ENCODE measurements at places on chromosomes 3 and 15.

GRCh38 chr3:94928921-94929320 lies 866.1 kb downstream of the NSUN3 start:
- DNase-seq, result no peak

DNA sequence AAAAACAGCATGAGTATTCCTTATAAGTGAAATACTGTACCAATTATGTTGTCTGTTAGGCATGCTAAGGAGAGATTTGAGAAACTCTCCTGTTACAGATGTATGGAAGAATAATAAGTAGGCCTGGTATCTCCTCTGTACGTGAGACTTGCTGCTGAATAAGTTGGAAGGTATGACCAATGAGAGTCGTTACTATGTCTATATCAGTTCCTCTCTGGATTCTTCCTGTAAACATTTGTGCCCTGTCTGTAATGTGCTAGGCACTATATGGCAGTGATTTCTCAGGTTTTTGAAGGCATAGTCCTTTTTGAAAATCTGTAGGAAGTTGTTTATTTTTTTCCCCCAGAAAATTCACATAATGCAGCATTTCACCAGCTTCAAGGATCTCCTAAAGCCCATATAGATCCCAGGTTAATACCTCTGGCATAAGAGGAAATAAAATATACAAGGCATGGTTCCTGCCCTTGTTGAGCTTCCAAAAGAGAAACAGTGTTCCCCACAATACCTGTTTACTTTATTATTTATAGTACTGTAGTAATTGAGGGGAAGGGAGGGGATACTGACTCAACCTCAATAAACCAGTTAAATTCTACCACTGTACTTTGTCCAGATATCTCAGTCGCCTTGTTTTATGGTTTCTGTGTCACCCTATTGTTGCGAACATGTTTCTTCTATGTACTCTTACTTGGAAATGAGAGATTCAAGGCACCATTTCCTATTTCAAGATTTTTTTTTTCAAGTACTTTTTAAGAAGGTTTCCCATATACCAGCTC lies 28.6 kb downstream of the MAP2K5 start:
- no peak for DNase-seq

DNA sequence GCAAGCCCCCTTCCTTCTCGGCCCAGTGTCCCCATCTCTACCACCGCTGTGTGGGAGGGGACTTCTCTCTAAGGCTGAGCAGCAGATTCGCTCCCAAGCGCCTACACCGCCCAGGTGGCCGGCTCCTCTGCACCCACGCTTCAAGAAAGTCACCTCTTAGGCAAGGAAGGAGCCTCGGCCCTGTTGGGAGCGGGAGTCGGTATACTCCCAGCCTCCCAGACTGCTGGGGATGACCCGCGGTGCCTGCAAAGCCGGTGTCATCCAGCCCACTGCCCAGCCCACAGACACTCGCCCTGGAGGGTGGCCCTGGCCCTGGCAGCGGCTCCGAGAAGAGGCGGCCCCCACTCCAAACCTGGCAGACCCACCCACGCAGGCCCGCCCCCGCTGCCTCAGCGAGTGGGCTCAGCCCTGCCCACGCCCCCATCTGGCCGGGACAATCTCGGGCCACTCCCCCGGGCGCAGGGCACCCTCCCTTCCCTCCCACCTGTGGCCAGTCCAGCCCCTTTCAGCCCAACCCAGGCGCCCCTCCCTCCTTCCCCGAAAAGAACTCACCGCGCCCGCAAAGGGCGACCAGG lies 396 bp downstream of the CHRNB4 start:
- no peak for DNase-seq

DNA sequence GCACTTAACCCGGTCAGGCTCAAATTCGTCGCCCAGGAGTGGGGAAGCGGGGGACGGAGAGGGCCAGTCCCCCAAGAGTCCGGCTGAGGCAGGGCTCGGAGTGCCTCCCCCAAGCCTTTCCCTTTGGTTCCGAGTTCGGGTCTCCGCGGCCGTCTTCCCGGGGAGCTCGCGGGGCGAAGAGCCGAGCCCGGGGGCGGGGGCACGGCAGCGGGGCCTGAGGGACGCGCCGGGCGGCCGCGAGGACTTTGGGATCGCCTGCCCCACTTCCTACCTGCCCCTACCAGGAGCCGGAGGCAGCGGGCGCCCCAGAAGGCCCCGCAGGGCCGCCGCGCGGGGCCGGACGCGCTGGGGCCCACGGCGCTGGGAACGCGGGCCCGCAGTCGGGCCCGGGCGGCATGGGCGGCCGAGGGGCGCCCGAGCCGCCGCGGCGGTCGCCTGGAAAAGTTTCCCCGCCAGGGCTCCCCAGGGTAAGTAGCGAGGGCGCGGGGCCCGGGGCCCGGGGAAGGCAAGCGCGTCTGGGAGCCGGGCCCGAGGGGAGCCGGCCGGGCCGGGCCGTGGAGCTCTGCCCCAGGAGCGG lies 2.8 kb downstream of the FURIN start:
- no peak for DNase-seq

DNA sequence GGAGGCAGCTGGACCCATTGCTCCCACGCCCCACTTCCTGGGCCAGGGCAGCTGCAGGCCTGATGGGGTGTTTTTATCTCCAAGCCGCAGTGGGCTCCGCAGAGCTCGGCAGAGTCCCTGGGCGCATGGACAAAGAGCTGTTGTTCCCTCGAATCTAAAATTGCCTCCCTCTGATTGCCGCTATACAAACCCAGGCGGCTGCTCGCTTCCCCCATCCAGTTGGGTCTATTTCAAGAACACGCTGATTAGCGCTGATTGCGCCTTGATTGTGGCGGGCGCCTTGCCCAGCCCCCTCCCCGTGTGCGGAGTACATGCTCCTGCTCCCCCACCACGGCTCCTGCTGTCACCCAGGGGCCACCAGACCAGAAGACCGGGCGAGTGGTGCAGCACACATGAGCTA lies 43.4 kb upstream of the SLC6A1 start:
- no peak for DNase-seq
